ENCODE measurements at places on chromosomes 4 and X.

- no peak for DNase-seq
Measured at GRCh38 chrX:65671966-65672365, 4.5 kb downstream of the MSN start.

- no peak for DNase-seq
Measured at GRCh38 chr4:76740866-76741662, 156.9 kb downstream of the SOWAHB start.

DNA sequence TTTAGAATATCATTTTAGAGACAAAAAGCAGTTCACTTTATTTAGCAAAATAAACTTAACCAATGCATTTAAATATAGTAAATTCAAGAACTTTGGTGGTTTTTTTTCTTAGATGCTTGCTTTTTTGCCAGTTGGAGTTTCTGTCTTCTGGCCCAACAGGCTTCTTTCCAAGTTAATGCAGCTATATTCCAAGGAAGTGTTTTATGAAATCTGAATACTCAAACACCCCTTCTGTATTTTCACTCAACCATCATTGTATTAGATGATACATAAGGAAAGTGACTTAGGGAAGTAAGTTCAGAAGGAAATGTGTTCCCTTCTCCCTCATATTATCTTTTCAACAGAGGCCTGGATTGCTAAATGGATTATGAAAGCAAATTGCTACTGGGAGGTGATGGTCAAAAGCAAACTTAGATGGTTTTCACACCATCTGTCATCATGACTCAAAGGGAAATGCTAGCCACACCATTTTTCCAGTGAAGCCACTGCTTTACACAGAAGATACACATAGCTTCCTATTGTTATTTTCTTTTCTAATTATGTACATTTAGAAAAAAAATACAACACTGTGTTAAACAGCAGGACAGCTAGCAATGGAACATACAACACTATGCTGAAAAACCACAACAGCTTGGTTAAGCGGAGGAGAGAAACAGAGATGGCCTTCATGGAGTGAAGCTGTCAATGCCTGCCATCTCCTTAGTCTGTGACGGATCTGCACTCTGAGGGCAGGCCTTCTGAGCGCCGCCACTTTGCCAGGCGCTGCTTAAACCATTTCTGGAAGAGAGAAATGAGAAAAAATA lies 32.9 kb downstream of the HOPX start:
- no peak for DNase-seq

DNA sequence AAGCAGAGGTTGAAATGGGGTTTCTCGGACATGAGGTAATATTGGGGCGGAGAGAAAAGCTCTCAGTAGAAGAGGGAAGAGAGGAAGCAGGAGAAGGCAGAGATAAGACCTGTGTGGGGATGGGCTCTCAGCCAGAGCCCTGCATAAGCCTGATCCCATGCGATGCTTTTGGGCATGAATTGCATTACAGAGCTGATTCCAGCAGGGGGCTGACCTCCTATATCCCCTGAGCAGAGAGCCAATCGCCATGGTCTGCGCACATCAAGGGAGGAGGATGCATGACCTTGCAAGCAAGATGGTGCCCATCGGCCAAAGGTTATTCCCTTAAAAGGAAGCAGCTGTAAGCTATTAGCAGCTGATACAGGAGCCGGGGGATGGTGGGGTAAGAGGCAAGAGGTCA lies 7.6 kb downstream of the ANOS1 start:
- no peak for DNase-seq

- no peak for DNase-seq
Measured at GRCh38 chr4:73730867-73731266, 9.5 kb upstream of the CXCL8 start.

Data from CD8-positive, alpha-beta memory T cell (primary cell).